ENCODE measurements at places on chromosomes 12 and 14.

GRCh38 chr12:65899241-65899640, 75.0 kb downstream of the HMGA2 start:
- DNase-seq, result no peak

DNA sequence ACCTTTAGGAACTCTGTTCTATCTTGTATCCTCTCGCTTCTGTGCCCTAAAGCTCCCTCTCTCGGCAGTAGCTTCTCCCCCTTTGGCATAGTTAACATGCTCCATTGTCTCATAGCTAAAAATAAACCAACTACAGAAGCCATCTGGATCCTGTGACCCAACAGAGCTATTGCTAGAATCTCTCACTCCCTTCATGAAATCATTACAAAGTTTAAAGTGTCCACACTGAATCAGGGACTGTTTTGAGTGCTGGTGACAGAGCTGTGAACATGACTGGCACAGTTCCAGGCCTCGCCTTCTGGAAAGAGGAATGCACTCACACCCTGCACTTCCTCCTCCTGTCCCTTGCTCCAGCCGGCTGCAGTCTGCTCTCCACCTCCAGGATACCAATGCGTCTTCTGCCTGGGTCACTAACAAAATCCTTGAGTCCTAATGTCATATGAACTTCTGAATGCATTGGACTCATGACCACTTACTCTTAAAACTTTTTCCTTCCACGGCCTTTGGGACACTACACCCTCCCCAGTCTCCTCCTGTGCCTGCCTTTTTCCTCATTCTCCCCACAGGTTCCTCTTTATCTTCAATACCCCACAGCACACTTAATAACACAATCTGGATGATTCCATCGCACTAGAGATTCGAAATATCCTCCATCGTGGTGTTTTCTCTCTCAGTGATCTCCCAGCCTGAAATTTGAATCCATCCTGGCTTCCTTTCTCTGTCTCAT, 13.2 kb downstream of the PLBD1 start:
- peak; percentile 22 for DNase-seq

GRCh38 chr12:128753438-128753837, 70.3 kb downstream of the SLC15A4 start:
- no peak for DNase-seq

DNA sequence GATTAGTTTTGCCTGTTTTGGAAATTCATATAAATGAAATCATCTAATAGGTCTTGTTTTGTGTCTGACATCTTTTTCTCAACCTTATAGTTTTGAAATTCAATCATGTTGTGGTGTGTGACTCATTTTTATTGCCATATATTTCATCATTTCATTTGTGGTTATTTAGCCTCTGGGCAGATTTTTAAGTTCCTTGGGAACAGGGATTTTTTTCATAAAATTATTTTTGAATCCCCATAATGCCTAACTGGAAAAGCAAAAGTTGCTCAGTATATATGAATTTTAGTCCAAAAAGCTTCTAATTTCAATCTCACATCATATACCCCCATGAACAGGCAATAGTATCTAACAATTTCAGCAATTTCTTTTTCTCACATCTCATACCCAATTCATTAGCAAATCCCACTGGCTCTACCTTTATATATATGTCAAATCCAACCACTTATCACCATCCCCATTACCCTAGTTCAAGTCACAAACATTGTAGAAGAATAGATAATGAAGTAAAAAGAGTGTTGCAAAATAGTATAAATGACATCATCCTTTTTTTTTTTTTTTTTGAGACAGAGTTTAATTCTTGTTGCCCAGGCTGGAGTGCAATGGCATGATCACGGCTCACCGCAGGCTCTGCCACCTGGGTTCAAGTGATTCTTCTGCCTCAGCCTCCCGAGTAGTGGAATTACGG, 2.6 kb upstream of the OR6J1 start:
- peak; percentile 47 for DNase-seq

- DNase-seq, result no peak
These were observed 183.6 kb downstream of the MED13L start for GRCh38 chr12:116093915-116094314.

GRCh38 chr14:92103363-92103989, 2.9 kb downstream of the ATXN3 start:
- DNase-seq, result no peak

DNA sequence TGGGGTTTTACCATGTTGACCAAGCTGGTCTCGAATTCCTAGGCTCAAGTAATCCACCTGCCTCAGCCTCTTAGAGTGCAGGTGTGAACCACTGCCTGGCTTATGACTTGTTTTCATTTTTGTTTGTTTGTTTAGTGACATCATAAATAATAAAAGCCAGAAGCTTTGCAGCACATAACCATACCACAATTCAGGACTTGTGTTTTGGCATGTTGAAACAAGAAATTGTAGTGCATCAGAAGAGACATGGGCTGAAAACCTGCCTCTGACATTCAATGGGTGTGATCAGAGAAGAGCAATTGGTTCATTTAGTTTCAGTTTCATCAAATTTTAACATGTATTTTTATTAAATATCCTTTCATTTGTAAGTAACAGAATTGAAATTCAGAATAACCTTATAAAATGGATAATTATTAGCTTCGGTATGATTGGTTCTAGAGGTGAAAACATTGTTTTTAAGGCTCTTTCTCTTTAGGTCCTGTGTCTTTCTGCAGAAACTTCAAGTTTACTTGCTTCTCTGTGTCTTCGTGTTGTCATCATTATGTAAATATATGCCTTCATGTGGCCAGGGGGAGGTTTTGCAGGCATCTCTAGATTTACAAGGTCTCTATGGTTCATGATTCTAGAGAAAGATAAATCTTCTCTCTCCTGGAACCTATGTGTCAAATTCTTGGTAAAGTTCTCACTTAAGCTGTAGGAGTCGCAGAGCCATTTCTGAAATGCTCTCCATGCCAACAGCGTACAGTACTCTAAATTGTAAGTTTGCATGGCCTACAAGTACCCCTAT, 312.0 kb downstream of the KCNC2 start:
- no peak for DNase-seq

GRCh38 chr14:90883782-90884181, 67.6 kb upstream of the TTC7B start:
- DNase-seq, result no peak

DNA sequence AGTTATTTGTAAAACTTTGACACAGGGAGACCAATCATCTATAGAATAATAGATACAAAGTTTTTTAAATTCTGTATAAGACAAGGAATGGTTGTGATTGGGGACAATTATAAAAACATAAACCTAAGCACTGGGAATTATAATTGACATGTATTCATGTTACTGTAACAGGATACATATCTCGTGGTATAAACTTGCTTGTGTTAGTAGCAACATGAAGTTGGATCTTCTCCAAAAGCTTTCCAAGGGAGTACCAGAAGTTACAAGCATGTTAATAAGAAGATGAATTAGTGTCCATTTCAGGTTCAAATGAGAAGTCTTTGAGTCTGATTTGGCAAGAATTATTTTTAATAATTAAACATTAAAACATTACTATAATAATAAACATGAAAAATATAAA, 42.2 kb downstream of the CDKL1 start:
- no peak for DNase-seq

DNA sequence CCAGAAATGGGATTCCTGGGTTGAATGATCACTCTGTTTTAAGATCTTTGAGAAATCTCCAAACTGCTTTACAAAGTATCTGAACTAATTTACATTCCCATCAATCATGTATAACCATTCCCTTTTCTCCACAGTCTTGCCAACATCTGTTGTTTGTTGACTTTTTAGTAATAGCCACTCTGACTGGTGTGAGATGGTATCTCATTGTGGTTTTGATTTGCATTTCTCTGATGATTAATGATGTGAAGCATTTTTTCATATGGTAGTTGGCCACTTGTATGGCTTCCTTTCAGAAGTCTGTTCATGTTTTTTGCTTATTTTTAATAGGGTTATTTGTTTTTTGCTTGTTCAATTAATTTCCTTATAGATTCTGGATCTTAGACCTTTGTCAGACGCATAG, 211.8 kb upstream of the AVPR1A start:
- peak; percentile 16 for DNase-seq

- DNase-seq, result no peak
These were observed 490 bp downstream of the RILPL1 start for GRCh38 chr12:123532808-123533649.

- DNase-seq, result no peak
These were observed 1.9 kb upstream of the KRT78 start for GRCh38 chr12:52850681-52851080.

DNA sequence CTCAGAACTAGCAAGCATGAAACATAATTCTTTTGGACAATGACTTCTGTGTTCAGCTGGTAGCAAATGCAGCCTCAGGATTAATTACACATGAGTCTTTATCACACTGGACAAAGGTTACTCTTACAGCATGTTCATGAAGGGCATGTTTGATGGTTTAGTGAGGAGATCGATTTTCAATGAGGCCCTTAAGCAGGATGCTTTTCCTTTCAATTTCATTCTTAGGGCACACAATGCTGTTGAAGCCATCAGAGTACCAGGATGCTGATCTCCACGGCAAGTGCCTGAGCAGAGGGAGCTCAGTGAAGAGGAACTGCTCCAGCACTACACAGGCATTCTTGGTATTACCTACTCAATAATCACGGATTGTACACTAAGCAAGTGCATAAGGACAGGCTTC, 542.0 kb downstream of the SNAPC1 start:
- DNase-seq, result no peak

DNA sequence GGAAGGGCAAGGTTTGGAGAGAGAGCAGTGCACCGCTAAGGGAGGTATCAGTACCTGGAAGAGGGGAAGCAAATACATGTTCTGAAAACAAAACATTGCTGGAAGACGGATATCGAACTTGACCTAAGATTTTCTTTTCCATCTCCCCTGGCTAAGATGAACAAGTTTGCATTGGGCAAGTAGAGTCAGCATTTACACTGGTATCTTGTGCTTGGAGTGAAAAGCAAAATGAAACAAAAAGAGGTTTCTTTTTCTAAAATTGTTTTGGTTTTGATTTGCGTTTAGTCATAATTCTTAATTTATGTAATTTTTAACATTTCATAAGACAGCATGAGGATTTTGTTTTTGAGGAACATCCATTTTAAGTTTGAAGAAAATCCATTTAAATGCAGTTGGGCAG, 881.6 kb downstream of the NRXN3 start:
- no peak for DNase-seq

DNA sequence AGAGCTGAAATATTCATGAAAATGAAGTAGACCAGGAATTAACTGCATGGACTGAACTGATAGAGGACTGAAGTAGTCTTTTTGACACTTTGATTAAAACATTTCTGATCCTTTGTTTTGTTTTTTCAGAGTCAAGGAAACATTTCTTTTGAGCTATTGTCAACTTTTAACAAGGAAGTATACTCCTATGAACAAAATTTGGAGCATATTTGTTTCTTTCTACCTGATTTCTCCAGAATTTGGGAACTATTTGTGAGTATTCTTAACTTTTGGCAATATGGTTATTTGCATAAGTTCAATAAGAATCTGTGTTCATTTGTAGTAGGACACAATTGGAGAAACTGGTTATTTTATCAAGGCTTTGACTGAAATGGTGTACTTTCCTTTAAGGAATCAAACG, 71.3 kb upstream of the HECTD1 start:
- no peak for DNase-seq

GRCh38 chr12:74626397-74626796, 88.8 kb downstream of the ATXN7L3B start:
- DNase-seq, result no peak

DNA sequence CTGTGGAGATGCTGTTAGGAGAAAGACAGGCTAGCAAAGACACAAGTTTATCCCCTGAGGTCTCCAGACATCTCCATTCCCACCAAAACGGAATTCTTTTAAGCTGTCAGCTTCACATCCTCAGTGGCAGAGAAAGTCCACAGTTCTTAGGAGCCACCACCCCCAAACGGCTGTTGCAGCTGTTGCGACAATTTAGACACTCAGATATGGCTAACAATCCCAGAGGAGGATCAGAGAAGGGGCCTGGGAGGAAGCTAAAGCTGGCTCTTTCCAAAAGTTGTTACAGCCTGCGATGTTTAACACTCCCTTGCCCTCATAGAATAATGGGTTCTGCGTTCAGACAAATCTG, 1.9 kb upstream of the ATP5MC2 start:
- DNase-seq, result no peak

GRCh38 chr12:13288501-13288900, 92.0 kb downstream of the EMP1 start:
- no peak for DNase-seq

DNA sequence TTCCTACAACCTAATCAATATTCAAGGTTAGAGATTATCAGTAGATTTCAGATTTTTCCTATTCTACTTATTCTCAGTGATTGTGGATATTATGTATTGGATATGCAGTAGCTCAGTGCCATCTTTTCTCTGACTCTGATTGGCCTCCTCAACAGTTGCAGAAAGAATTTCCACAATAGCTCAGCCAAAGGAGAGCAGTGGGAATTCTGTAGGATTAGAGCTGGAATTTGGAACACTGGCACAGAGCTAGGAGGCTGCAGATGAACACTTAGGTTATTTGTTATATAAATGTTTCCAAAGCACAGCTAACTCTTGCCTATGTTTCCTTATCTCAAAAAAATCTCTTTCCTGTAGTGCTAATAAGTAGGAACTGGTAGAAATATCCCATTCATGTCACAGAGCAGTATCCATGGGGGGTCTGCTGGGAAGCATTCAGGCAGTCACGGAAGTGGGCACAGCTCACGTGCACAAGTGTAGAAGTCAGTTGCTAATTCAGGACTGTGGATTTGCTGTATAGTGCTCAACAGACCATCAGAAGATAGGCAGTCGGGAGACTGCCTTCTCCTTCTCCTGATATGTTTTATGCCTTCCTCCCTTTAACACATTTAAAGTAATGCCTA, 116.2 kb upstream of the TMEM260 start:
- DNase-seq, result no peak

- DNase-seq, result no peak
These were observed 113.4 kb upstream of the RESF1 start for GRCh38 chr12:31845613-31846322.

DNA sequence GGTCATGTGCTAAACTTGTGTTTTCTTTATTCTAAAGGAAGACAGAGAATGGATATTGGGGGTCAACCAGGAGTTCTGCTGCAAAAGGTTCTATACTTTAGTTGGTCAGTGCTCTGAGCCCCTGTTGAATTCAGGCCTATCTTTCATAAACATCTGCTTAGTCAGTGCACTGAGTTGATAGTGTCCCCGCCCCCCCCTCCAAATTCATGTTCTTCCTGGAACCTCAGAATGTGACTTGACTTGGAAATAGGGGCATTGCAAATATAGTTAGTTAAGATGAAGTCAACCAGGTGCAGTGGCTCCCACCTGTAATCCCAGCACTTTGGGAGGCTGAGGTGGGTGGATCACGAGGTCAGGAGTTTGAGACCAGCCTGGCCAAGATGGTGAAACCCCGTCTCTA, 23.3 kb downstream of the CHST11 start:
- DNase-seq, result no peak

GRCh38 chr14:63524537-63525155, 18.5 kb downstream of the PPP2R5E start:
- DNase-seq, result no peak

DNA sequence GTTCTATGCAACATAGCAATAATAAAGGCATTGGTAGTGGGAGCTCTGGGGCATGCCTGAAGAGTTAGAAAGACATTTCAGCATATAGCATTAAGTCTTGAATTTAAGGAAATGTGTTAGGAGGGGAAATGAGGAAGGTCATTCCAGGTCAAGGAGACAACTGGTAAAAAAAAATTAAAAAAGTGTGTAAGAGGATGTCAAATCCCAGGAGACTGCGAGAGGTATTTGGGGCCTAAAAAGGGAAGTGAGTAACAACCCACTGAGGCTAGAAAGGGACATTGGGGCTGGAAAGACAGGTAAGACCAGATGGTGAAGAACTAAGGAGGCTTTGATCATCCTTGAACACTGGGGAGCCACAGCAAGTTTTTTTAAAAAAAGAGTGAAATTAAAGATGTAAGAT, 152.9 kb downstream of the SLC25A21 start:
- no peak for DNase-seq

GRCh38 chr12:42802785-42803189, 213.2 kb upstream of the PRICKLE1 start:
- no peak for DNase-seq

Data from H4 (cell line).